Gastroesophageal sphincter (tissue), 4 donors: ENCODE measurements at places on chromosomes 2 and 18. TPM values are rescaled to one million over a fixed set of nuclear protein-coding genes. Genes with fewer than 3 reads are reported as not detected.

Gene ALPP
- total RNA-seq, result not detected

DNA sequence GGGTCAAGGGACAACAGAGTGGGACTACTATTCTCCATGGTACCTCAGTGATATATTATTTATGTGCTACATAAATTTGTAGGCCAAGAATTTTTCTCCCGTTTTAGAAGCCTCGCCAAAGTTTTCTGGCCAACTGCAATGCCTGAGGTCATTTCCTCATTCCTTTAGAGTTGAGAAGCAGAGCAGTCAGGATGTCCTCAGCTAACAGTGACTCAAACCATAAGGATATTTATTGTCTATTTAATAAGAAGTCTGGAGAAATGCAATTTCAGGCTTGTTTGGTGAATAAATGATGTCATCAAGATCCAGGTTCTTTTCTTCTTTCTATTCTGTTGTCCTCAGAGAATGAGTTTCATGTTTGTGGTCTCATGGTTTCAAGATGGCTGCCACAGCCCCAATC, 91.0 kb downstream of the ADCYAP1 start:
- no peak for ATAC-seq

DNA sequence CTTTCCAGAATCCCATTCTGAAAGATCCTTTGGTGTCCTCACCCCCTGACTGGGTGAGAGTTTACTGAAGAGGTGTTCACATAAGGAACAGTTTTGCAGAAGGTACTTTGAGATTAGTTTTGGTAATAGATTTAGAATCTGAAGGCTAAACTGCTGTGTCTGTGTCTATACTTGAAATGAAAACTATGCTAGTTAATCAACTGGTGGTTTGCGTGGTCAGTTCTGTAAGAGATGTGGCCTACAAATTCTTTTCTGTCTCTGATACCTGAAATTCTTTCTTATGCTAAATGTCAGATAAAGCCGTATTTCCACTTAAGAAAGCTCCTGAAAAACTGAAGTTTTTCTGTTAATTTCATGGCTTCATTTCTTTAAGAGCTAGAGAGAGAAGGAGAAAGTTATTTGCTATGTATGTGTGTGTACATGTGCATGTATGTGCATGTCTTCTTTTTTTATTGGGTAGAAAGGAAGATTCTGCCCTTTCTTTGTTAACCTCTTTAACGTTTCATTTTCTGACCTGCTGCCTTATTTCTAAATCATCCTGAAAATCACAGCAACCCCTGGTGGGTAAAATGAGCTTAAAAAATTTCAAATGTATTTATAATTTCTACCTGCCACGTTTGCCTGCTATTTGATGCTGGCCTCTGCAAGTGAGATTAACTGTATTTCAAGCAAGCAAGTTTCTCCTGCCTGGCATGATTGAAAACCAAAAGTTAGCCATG, 552.0 kb upstream of the NRP2 start:
- no peak for ATAC-seq

Gene CHRND
- total RNA-seq, result not detected

DNA sequence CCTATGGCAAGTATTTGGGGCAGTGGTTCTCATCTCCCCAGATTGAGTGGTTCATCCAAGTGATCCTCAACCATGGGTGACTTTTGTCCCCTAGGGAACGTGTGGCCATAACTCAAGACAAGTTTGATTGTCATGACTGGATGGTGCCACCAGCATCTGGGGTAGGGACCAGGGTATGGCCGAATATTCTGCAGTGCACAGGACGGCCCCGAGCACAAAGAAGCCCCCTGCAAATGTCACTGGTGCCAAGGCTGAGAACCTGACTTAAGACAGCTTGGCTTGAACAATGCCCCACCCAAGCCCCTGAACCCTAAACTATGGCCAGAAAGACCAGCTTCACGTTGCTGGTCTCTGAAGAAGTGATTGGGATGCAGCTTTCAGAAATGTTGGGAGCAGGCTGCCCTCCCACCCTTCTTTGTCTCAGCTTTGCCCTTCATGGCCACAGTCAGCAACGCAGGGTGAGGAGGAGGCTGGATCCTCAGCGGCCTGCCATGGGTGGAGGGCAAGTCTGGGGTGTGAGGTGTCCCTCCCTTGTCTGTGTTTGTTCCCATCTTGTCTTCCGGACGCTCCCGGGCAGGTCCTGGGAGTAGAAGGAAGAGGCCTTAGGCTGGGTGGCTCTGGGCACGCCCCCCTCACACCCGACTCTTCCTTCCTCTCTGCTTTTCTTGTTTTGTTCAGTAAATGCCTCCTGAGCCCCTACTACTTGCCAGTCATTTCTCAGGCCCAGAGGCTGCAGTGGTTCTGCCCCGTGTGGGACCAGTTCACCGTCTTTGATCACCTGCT, 43.4 kb downstream of the GREB1 start:
- no peak for ATAC-seq

- ATAC-seq, result peak; percentile 67
Measured at GRCh38 chr2:95389245-95390119, 13.0 kb upstream of the FAHD2A start.
